ENCODE measurements at places on chromosomes 16 and 17.

DNA sequence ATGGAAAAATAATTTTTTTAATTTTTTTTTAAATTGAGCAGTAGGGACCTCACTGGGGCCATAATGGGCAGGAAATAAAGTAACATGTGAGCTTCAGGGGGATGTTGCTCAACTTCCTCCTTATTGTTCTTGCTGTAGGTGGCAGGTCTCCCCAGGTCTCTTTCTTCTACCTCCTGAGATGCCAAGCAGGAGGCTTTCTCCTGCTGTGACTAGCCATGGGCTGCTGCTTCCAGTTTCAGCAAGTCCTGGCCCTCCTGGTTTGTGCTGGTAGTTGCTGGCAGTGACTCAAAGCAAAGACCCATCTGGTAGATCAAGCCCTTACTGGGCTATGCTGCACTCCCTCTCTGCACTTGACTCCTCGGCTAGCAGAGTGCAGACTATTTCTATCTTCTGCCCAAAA lies 2.3 kb downstream of the DPEP2NB start:
- DNase-seq, result no peak

DNA sequence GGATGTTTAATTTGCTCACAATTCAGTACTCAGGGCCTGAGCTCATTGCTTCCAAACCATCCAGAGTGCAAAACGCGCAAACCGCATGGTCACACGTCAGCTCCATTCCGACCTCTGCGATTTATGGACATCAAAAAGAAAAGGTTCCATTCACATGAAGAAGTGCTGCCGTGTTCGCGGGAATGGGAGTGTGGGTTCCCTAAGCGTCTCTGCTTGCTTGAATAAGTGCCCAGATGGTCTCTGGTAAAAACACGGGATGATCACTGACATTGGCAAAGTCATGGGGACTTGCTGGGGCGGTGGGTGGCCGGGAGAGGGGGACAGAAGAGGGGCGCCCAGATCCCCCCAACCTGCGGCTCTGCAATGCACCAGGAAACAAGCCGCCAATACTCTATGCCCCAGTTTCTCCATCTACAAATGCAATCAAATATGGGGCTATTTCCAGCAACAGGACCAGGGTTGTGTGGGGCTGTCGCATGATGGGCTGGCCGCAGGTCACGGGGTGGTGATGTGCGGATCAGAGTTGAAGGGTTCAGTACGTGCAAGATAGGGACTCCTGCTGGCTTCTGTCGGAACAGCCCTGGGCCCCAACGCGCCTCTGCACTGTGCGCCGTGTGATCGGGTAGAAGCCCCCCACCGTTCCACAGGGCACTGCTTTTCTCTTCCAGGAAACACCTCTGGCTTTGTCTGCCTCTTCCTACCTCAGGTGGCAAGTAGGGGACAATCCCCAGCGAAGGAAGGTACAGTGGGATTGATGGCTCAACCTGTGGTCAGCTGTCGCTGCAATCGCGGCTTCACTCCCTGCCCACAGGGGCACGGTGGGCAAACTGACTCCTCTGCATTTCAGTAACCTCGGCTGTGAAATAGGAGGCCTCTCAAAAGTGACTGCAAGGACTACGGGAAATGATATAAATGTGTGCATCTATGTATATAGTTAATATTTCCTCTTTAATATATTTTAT lies 11.2 kb downstream of the FOXF1 start:
- DNase-seq, result no peak

- DNase-seq, result peak; percentile 32
Observed at GRCh38 chr16:71722801-71723536, 1.5 kb downstream of the PHLPP2 start.

DNA sequence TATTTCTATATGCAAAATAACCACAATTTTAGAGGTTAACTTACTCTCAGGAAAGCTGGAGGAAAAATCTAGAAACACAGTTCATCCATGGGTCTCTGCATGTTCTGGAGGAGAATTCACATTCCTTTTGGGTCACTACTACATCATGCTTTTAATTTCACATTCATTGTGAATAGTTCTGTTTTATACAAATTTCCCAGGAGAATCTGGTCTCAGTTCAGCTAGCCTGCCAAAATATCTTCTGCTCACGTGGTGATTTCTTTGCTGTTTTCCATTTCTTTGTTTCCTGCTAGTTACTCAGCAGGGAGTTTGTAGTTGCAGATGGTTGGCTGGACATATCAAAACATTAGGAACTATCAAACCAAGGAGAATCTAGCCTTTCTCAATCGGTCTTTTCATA lies at the start of gene ABCA9:
Gene ABCA9, minus strand, starts transcription at position 106 of the 400 bp plus-strand sequence. CDS start 9,801 bp downstream, outside the sequence.
- DNase-seq, result no peak

DNA sequence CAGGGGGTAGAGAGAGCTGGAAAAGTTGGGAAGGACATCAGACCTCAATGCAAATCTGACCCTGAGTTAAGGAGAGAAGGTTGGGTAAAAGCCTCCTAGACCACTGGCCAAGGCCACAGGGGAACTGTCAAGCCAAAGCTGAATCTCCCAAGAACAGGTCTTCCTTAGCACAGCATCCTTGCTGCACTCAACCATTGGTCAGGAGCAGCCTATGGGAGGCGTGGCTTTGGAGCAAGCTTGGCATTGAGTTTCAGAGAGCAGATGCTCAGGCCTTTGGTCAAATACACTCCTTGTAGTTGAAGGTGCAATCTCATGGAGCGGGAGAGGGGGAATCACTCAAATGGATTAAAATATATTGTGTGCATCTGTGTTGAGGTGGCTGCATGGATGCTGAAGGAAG lies 21.8 kb downstream of the SOX9 start:
- DNase-seq, result no peak

DNA sequence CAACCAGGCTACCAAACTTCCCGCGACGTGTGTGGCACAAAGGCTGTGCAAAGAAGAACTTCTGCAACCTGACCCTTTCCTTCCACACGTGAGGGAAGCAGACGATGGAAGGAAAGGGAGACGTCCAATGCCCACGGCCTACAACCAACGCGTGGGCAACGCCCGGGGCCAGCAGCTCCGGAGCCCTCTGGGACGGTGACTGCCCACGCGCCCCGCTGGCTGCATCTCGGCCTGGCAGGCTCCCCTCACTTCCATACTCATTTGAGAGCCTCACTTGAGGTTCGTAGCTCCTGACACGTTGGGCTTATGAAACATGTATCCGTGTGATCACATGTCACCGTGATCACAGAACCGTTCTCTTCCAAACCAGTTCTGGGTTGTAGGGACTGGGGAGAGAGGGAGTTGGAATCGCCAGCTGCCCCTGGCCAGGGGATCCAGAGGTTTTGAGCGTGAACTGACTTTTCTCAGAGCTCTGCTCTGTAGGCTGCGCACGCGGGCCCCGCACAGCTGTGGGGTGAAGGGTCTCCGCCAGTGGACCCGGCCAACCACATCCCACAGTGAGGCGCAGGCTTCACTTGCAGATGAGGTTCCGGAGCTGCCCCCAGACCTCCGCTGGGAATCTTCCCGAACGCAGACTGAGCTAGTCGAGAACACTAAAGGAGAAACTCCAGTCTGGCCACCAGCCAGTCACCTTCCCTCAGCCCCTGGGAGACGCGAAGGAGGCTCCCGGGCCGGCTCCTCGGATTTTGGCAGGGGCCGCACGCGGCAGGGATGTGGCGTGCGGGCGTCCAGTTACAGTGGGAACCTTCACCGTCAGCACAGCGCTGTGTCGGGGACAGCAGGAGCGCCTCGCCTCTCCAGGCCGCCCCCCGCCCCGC lies 1.0 kb downstream of the LMF1 start:
- no peak for DNase-seq

DNA sequence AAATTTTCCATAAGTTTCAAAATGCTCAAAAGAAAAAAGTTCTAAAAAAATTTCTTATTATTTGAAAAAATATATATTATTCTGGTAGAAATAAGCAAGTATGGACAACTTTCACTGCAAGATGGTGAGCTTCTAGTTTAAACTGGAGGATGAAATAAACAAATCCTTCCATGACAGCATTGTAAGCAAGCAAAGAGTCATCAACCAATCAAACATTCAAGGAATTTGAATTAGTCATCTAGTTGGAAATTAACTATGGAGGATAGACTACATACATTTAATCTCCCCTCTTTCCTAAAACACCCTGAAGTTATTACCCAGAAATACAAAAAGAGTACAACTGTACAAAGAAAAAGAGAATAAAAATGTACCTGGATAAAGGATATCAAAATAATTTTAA lies 51.0 kb upstream of the IRX5 start:
- DNase-seq, result no peak

DNA sequence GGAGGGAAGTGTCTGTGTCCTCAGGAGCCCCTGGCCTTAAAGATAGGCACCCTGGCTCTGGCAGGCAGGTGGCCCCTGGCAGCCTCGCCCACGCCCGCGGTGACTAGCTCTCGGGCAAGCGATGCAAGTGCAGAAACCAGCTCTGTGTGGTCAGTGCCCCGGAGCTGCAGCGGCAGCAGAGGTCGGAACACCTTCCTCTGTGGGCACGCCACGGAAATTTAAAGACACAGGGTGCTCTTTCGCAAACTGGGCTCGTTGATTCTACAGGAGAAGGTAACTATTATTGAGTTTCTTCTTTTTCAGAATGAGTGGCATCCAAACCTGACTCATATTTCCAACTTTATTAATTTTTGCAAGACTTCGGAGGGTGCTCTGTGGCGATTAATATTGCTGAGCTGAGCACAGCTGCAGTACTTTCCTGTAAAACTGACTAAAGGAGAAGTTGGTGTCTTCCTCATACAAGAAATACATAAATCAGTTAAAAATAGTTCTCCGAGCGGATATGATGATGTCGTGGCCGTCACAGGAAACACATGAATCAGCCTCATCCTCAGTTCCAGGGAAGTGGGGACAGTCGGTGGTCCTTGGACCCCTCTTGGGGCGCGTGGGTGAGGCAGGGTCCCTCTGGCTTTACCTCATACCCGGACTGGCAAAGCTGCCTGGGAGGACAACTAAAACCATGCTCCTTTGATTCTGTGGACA lies 120.2 kb downstream of the METRNL start:
- DNase-seq, result peak; percentile 54

DNA sequence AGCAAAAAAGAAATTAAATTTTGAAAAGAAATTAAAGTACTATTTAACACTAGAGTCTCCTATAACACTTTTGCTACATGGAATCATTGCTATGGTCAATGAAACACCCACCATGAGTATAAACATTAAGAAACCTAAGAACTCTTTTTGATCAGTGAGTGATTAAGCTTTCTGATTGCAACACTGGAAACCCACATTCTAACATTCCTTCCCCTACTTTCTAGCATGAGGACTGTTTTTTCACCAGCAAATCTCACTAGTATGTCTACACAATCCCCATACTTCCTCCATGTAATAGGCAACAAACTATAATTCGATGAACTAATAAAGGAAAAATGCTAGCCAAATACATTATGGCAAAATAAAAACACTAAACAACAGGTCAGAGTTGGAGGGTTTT lies 54.7 kb downstream of the SKAP1 start:
- no peak for DNase-seq

GRCh38 chr16:31517800-31518402 lies 9.7 kb upstream of the RUSF1 start:
- no peak for DNase-seq

GRCh38 chr16:29940656-29941055 lies 14.6 kb upstream of the KCTD13 start:
- no peak for DNase-seq

GRCh38 chr17:19762515-19762961 lies 14.4 kb upstream of the ALDH3A1 start:
- peak; percentile 40 for DNase-seq

DNA sequence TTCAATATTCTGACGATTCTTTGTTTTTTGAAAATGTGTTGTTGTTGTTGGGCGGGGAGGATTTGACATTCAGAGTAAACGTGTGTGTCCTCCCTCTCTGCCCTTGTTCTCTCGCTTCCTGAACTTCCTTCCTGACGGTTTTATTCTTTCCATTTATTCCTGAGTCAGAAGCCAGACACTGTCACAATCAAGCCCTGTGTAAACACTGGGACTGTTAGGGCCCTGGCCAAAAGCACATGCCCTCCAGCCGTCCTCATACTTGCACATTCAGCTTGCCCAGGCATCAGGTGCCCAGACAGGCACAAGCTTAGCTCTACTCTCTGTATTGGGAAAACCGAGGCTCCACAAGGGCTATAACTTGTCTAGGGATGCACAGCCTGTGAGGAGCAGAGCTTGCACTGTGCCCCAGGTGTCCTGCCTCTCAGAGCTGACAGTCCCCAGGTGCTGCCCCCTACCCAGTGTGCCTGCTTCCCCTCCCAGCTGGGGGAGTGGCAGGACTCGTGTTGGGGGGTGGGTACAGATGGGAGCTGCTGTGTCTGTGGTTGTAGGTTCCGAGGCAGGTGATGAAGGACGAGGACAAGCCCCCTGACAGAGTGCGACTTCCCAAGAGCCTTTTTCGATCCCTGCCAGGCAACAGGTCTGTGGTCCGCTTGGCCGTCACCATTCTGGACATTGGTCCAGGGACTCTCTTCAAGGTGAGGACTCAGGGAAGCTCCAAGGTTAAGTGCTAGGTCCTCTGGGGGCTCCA lies 9.7 kb downstream of the ADGRG3 start:
- no peak for DNase-seq

DNA sequence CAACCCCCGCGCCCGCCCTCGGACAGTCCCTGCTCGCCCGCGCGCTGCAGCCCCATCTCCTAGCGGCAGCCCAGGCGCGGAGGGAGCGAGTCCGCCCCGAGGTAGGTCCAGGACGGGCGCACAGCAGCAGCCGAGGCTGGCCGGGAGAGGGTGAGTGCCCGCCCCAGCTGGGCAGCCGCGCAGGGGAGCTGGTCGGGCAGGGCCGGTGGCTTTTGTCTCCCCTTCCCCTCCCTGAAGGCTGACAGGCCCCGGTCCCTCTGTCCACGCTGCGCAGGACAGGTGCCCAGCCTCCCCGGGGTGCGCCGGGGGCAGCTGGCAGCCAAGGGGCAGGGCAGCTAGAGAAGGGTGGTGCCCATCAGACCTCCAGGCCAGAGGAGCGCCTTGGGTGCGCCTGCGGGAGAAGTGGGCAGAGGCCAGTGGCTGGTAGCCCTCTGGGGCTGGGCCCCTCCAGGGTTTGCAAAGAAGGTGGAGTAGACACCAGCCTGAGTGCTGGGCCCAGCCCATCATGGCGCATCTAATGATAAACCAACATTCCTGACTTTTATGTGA lies 278 bp downstream of the ITGB4 start:
- DNase-seq, result no peak

DNA sequence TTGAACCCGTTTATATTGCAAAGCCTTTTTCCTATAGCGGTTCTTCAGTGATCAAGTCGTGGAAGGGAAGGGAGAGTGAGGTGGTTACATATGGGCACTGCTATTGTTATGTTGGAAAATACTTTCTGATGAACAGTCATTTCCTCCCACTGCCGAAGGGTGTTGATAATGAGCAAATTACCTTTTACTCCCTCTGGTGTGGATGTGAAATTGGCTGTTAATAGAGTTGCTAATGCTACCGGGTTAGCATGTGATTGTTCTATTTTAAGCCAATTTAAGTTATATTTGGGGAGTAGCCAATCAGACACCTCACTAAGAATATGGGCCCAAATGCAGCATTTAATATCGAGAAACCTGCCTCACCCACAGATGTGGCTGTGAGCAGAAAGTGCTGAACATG lies 15.6 kb upstream of the PMFBP1 start:
- DNase-seq, result no peak

- no peak for DNase-seq
Observed at GRCh38 chr16:52364500-52364899, 182.4 kb downstream of the TOX3 start.
